Caudate nucleus (tissue), 63 donors: ENCODE measurements at places on chromosomes 12 and 14.

- DNase-seq, result peak; percentile 28
These were observed 154.9 kb upstream of the ATP2B1 start for GRCh38 chr12:89863493-89863938.

DNA sequence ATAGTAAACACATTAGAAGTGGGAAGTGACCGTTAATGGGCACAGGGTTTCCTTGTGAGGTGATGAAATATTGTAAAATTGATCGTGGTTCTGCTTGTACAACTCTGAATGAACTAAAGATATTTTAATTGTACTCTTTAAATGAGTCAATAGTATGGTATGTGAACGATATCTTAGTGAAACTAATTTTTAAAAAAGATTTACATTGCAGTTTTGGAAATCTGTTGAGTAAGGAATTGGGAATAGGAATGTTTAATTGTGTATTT is 1.7 kb downstream of the ZNF410 start:
- DNase-seq, result no peak

- no peak for DNase-seq
These were observed 24.9 kb upstream of the FUT8 start for GRCh38 chr14:65387628-65388027.

DNA sequence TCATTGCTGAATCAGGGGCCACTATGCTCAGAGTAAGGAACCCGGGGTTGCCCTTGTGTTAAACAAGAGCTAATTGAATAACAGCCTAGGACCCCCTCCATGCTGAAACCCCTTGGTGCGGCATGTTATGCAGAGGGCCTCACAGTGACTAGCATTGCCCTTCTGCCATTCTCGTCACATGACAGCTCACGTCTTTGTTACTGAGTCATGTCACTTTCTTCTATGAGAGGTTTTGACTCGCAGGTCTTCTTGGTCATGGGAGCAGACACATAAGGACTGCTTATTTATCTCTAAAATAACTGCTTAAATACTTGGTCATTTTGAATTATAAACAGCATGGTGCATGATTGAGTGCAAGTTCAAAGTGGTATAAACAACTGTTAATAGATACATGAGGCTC is 24.9 kb downstream of the TCTN1 start:
- no peak for DNase-seq

DNA sequence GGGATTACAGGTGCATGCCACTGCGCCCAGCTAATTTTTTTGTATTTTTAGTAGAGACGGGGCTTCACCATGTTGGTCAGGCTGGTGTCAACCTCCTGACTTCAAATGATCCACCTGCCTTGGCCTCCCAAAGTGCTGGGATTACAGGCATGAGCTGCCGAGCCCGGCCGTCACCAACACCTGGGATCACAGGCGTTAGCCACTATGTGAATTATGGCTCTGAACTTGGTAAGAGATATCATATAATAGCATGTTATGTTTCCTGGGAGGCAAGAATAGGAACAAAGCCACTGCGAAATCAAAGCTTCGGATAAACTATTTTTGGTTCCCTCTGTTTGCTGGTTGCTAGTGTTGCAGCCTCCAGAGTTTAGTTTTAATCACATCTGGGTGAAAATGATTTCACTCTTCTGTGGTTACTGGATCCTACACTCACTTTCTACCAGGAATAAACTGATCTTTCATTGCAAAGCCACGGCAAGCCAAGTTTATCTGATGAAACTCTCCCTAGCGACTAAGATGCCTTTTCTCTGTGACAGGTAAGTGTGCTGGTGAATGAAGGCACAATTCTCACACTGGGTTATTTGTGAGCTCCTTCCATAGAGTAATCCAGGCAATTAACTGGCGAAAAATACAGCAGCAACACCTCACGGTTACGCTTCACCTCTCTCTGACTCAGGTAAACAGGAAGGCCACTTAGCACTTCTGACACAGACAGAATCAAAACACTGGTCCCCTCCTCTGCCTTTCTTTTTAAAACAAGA is 16.7 kb downstream of the SNRNP35 start:
- no peak for DNase-seq
